ENCODE measurements at places on chromosomes 11 and 22.

GRCh38 chr11:94338651-94339050 is 34.3 kb downstream of the IZUMO1R start:
- no peak for DNase-seq

GRCh38 chr11:27319072-27319471 is 43.9 kb downstream of the CCDC34 start:
- no peak for DNase-seq

GRCh38 chr22:43411869-43412807 is at the start of gene MPPED1:
MPPED1 (plus strand) TSS chr22:43412014; CDS start chr22:43424986, 12,972 bp downstream.
- no peak for DNase-seq

- no peak for DNase-seq
Observed at GRCh38 chr11:85096939-85097338, 530.2 kb downstream of the DLG2 start.

DNA sequence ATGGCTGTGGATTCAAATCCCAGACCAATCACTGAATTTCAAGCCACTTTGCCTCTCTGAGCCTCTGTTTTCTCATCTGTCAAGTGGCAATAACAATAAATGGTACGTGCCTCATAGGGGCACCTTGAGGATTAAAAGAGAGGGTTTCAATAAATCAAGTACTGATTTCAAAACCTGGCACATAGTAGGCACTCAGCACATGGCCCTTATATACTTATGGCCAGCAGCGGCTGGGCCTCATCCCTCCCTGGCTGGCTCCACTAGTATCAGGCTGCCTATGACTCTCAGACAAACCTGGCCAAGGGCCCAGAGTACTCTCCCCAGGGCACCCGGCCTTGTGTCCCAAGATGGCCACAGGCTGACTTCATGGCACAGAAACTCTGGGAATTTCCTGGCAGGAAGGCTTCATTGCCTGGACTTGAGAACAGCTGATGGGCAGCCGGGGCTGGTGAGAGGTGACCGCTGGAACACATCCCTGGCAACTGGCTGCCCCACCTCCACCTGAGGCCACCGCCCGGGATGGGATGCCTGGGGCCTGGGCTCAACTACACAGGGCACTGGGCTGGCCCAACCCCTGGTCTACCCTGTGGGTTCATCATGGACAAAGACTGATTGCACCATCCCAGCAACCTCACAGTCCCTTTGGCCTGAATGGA is 3.4 kb downstream of the FADS3 start:
- DNase-seq = no peak

DNA sequence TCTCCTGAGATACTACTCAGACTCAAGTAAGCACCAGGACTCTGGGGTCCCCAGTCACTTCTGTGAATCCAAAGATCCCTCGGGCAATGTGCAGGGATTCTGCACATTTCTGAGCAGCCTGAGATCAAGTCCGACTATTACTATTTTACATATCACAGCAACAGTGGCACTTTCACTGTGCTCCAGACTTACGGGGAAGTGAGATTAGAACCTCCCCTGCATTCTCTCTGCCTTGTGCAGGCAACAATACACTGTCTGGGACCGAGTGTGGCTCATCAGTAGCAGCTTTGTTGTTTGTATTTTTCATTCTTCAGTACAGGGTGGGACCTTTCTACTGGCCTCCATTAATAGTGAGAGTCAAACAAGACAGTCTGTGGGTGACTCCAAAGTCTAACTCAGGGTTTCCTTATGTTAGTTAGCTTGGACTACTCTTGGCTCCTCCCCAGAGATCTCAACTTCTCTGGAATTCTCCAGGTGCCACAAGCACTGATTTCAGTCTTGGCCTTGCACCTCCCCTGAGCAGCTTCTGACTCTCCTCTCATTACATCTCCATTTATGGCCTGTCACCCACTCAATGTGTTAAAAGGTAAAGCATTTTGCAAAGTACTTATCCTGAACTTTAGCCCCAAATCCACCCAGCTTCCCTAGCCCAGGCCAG is 76.2 kb upstream of the TOP3B start:
- DNase-seq = no peak

- DNase-seq = no peak
Observed at GRCh38 chr22:21866833-21867527, 465 bp downstream of the MAPK1 start.

GRCh38 chr11:826836-827145 is 928 bp upstream of the CRACR2B start:
- no peak for DNase-seq

DNA sequence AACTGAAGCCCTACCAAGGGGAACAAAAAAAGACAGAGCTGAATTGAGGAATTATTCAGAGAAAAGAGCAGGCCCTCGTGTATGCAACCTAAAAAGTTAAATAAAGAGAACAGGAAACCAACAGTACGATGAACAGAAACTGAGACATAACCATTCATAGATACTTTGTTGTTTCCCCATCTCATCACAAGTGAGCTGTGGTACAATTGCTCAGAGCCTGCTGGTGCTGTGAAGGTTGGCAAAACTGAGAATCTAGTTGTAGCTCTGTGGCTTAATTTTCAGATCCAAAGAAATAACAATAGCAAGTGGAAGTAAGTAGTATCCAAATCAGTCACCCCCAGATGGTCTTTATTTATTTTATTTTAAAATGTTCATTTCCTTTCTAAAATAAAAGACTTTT is 37.7 kb upstream of the BLID start:
- no peak for DNase-seq

DNA sequence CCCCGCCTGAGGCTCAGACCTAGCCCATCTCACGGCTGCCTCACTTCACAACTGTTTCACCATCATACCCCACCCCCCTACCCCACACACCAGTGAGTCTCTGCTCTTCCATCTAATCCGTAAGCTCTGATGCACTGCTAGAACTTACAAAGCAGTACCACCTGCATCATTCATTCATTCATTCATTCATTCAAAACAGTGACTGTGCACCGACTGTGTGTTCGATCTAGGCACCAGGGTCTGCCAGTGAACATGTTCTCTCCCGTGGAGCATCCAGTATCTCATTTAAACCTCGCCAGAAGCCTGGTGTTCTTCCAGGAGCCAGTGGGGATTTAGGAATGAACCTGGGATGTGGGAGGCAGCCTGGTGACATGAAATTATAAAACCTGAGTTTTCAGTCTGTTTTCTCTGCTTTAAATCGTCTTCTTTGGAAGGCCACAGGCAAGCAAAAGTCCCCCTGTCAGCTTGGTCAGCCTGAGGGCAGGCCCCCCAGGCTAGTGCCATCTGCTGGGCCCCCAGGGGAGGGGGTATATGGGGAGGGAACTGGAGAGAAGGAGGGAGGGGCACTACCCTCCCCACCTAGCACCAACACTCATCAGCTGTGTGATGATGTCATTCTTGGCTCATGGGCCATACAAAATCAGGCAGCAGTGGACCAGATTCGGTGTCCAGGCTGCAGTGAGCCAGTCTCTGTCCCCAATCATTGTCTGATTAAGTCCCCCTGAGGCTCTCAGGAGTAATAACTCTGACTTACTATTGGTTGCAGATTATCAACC is 18.4 kb downstream of the TMPRSS6 start:
- no peak for DNase-seq

DNA sequence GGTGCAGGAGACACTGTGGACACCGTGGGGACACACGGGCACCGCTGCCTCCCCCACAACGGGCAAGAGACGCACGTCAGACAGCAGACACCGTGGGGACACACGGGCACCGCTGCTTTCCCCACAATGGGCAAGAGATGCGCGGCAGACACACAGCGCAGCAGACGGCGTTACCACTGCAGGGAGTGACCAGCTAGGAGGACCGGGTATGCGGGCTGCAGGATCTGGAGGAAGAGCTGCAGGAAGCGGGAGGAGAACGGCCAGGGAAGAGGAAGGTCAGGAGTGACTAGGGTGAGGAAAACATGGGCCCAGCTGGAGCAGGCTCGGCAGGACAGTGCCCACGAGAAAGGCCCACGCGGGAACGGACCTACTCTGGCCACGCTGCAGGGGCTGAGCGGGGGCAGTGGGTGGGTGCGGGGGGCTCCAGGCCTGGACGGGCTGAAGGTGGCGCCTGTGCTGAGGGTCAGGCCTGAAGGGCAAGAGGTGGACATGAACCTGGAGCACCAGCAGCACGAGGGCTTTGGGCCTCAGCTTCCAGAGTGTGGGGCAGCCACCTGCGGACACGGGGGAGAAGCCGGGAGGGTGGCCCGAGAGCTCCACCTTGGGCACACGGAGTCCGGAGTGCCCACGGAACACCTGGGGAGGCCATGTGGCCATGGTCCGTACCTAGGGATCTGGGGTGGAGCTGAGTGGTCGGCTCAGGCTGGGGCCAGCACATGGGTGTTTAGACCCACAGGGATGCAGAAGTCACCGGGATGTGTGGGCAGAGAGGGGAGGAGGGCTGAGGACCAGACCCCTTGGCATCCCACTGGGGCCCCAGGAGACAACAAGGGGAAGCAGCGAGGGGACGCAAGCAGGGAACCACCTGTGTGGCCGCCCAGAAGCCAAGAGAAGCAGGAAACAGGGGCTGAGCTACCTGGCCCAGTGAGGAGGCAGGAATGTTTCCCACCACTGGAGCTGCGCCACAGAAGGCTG is 16.5 kb downstream of the TOLLIP start:
- no peak for DNase-seq

GRCh38 chr11:1116104-1116503 is 41.4 kb downstream of the MUC2 start:
- DNase-seq = no peak

DNA sequence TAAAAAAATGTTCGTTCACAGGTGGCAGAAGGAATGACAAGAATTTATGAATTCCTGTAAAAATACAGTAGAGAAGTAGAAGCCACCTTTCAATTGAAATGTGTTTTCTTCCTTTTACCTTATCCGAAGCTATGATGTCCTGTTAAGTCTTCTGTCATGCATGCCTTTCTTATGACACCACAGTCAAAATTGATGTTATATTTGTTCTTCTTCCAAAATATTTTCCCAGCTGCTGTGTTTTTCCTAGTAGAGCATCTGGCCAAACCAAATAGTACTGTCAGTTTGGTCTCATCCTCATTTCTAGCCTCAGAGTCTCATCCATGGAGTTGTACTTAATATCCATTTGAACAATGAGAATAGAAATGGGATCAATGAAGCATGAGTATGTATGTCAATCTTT is 206.1 kb downstream of the PGR start:
- no peak for DNase-seq

DNA sequence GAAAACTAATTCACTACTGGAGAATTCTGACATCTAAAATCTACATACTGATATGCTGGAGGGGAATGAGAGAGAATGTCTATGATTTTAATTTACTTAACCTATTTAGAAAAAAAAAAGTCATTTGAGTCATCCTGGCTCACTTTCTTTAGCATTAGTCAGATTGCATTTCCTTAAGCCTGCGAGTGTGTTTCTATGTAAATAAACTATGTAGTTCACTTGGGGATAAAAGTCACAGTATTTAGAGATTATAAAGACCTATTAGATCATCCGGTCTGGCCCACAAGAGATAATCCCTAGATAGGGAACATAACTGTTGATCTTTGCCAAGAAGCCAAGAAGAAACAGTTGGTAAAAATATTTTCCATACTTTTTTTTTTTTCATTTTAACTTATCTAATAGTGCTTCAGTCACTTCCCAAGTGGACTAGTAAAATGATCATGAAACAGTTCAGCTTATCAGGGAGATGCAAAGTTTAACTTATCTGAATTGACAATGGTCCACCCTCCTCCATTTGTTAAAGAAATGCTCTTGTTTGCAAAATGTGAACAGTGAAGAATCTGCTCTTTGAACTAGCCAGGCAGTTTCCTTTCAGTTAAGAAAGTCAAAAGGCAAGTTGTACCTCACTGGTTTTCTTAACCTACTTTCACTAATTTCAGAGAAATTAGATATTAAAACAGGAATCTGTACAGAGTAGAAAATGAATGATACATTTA is 21.2 kb upstream of the BLID start:
- DNase-seq = no peak

DNA sequence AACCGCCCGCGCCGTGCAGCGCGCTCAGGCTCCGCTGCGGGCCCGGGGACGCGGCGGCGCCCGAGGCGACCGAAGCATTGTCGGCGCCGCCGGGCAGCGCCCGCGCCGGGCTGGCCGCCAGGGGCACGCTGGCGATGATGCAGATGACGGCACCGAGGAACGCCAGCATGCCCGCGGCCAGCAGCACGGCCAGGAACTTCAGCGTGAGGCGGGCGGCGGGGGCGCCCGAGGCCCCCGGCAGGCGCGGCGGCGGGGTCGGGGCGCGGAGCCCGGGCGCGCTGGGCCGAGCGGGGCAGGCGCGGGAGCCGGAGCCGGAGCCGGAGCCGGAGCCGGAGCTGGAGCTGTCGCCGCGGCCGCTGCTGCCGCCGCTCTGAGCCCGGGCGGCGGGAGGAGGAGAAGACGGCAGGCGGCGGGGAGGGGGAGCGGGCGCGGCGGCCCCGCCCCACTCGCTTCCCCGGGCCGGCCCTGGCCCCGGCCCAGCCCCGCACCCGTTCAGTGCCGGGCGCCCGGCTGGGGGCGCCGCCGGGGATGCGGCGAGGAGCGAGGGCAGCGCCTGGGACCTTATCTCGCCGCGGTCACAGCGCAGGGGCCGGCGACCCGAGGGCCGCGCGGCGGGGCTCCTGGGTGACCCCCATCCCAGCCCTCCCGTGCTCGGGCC is at the start of gene NPTXR:
Gene NPTXR, minus strand, starts transcription at position 372 of the 658 bp plus-strand sequence.
- no peak for DNase-seq

DNA sequence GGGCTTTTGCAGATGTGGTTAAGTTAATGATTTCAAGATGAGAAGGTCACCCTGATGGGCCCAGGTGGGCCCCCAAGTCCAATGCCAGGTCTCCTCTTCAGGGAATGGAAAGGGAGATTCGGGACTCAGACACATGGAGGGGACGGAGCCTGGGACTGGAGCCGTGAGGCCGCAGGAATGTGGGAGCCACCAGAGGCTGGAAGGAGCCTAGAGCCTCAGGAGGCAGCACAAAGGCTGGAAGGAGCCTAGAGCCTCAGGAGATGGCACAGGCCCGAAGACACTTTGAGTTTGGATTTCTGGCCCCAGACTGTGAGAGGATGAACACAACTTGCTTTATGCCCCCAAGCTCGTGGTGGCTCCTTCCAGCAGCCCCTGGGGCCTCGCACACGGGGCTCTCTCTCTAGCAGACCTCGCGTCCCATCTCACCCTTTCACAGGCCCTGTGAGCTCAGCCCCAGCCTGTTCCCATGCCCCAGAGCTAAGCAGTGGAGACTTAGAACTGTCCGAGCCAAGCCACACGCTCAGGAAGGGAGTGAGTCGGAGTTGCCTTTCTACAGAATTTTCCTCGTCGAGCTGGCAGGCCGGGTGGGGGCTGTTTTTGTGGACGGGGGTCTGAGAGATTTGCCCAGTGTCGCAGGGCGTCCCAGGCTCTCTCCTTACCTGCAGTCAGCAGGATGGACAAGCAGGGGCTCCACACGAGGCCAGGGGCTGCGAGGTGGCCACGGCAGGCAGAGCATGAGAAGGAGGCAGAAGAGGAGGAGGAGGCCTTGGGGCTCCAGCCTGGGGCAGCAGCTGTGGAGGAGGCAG is 937.6 kb downstream of the BRD1 start:
- DNase-seq = no peak

- DNase-seq = no peak
Observed at GRCh38 chr11:95764267-95764898, 25.2 kb downstream of the FAM76B start.

Data from NCI-H1417 treated with DMSO at 0.1 percent for 48 hours (cell line).